ENCODE measurements at places on chromosomes 2 and 18. TPM values are rescaled to one million over a fixed set of nuclear protein-coding genes. Genes with fewer than 3 reads are reported as not detected.

DNA sequence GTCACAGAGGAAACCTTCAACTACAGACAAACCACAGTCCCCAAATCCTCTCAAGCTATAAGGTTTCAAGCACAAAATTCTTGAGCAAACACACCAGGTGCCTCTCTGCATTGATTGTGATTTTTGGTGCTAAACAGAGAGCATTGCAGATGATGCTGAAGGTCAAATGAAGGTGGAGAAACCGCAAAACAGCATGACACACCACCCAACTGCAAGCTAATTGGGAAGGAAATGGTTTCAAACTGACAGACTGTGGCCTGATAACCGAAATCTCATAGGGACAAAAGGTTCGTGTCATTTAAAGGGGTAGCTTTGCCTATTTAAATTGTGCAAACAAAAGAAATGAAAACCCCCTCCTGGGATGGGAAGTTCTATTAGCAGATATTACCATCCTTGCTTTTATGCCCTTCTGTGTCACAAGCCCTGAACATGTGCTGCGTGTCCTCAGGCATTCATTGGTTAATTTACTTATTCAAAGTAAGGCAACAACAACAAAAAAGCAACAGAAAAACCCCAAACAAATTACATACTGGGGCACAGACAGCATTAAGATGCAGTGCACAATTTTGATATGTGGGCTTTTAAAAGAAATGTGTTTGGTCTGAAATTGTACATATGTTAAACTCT is 154.9 kb downstream of the AQP4 start:
- no peak for DNase-seq

- no peak for DNase-seq
Measured at GRCh38 chr2:96091711-96092572, 24.4 kb downstream of the ADRA2B start.

DNA sequence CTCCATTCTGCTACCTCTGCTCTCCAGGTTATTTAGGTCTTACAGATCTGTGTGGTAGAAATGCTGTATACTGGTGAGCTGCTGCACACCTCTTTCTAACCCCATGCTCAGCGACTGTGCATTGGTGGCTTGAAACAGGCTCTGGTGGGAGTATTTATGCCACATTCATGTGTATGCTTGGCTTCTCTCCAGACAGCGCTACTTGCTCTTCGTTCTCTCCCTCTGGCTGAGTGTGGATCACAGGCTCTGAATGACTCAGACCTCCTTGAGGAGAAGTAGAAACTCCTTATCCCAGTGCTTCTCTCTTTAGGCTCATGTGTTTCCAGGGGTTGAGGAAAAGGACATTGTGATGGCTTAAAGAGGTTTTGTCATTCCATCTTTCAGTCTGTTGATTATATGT is 54.9 kb downstream of the FHOD3 start:
- no peak for DNase-seq

The KLHL41 gene
- 0.73 TPM for total RNA-seq
